ENCODE measurements at places on chromosomes 16 and 17.
A peak's percentile ranks its signal among the peaks of the same experiment; 100 is the strongest.

DNA sequence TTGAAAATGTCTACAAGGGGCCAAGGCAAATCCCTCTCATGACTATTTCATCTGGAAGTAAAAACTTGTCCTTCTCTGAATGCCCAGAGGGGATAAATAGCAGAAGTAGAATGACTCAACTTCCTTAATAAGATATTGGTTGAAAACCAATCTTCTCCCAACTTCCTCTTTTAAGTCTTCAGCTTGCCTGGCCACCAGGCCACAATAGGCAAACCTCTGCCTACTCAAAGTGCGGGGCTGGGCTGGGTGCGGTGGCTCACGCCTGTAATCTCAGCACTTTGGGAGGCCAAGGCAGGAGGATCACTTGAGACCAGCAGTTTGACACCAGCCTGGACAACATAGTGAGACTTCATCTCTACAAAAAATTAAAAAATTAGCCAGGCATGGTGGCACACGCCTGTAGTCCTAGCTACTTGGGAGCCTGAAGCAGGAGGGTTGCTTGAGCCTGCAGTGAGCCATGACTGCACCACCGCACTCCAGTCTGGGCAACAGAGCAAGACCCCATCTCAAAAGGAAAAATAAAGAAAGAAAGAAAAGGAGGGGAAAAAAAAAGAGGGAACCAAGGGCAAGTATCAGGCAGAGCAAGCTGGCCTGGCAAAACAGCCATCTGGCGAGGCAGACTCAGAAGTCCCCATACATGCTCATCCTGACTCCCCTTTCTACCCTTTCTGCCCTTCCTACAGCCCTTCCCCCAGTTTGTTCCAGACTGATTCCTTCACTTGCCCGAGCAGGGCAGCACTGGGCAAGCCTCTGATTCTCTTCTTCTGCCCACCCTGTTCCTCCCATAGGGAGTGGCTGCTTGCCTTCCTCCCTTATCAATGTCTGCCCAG is 20.6 kb downstream of the MAP3K14 start:
- no peak for DNase-seq

DNA sequence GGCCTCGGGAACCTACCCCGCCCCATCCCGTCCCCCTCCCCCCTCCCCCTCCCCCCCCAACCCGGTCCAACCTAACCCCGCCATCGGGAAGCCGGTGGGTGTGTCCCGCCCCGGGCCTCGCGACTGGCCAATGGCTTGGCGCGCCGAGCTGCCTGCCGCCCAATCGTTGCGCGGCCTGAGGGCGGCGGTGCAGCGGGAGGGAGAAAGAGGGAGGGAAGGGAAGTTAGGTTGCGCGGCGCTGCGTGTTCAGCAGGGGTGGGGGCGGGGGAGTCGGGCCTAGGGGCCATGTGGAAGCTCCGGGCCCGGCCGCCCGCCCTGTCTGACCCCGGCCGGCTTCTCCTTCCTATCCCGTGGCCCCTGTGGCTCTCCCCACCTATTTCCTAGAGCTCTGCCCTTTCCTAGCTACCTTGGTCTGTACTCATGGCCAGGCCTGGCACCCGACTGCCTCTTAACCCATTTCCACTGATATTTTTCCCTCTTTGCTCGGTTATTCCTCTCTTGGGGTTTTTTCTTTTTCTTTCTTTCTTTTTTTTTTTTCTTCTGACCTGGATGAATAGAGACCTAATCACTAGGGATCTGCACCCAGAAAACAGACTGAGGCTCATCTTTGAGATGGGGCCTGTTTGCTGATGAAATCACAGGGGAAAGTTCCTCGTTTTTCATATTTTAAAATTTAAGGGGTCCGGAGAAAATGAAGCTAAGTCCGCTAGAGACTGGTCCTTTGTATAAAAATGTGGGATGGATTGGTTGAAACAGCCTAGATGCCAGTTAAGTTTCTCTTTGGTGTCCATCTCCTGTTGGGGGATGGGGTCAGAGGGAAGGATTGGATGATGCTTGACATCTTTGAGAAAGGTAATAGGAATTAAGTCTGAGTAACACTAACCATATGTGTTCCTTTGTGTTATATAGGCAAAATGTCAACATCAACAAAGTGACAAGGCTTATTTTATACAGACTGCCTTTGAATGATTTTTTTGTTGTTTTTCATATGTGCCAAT is 1.1 kb downstream of the KPNB1 start:
- DNase-seq, result peak; percentile 96

GRCh38 chr16:13510425-13511151 is 409.4 kb upstream of the ERCC4 start:
- no peak for DNase-seq

DNA sequence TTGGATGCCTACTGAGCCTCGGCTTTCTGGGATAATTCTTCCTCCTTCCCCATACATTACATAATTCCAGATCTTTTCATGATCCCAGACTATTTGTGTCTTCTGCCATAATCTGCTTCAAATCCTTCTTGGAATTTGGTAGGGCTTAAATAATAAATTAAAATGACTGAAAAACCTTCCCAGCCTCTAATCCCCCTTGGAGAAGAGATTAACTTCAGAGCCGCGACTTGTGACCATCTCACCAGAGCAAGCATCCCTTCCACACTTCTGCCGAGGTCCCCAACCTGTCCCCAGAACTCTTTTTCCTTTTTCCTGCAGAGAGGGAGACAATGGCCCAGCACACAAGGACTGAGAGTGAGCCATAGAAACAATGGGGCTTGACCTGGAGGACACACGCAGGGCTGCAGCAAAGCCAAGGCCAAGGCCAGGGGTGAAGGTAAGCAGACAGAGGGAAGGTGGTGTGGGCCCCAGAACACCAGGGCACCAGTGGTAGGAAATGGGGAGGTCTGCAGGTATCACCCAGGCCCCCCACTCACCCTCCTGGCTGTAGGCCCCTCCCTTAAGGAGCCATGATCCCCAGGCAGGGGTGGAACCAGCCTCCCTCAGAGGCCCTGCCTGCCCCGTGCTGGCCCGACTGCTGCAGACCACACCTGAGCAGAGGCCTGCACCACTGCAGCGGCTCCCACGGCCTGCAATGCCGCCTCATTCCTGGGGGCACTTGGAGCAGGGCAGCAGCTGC is 9.6 kb upstream of the BCAR1 start:
- no peak for DNase-seq

DNA sequence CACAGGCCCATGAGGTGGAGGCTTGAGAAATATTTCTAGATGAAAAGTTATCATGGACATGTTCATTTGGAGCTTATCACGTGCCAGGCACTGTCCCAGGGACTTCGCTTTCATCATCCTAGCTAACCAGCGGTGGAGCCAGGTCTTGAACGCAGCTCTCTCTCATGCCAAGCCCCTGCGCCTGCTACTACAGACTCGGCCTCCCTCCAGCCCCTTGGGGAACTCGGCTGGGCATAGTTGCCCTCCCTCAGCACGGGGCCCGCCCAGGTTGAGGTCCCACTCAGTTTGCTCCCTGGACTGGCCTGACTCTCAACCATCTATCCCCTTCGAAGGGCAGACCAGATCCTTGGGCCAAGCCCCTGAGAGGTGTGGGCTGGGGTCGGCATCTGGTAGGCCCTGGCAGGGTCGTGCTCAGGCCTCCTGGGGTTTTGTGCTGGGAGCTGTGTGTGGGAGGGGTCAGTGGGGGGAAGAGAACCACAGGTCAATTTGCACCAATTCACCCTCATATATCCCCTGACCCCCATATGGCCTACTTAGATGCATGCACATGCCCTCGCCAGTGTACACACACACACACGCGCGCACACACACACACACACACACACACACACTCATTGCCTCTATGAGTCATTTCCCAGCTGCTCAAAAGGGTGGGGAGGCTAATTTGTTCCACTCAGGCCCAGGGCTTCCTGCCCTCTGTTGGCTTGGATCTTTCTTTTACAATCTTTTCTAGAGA is 12.1 kb upstream of the SCN4A start:
- DNase-seq, result no peak

GRCh38 chr16:67105246-67105645 is 4.5 kb upstream of the PHAF1 start:
- DNase-seq, result no peak

DNA sequence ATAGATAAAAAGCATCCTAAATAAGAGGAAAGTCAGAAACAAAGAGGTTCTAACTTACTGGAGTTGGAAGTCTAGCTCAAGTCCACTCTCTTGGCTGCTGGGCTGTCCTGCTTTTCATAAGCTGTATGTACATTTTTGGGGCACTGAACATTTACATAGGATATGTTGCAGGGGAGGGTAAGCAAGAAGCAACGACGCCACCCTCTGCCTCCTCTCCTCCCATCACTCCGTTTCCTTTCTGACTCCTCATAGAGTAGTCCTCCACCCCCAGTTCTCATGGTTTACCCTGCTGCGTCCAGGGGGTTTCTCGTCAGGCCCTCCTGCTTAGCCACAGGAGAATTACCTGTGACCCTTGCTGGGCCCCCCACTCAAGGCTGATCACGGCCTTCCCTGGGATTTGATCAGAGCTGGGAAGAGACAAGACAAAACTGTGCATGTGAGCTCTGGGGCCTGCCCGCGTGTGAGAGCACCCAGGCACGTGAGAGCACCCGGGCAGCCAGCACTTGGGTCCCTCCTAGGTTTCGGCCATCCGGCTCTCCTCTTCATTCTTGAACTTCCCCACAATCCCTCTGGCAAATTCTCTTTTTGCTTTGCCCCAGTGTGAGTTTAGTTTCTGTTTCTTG is 37.1 kb downstream of the TMEM11 start:
- DNase-seq, result peak; percentile 2

GRCh38 chr17:16383216-16383615 is 2.3 kb downstream of the UBB start:
- DNase-seq, result no peak

- DNase-seq, result peak; percentile 77
Measured at GRCh38 chr17:3888343-3889171, 4.3 kb downstream of the CAMKK1 start.

DNA sequence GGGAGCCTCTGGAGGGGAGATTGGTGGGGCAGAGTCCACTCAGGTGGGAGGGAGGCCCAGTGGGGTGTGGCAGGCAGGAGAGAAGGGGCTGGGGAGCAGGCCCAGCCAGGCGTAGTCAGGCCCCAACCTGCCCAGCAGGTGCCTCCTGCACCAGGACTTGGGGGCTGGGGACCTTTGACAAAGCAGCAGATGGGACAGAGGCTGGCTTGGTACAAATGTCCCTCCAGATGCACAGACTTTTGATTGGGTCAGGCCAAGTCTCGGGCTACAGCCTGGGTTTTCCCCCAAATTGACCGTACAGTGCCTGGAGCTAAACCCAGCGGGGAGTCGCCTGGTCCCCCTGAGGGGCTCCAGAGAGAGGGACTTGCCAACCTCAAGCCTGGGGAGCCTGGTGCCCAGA is 411 bp downstream of the GGT6 start:
- no peak for DNase-seq

GRCh38 chr16:2209258-2210008 is 1.2 kb downstream of the BRICD5 start:
- DNase-seq, result no peak

DNA sequence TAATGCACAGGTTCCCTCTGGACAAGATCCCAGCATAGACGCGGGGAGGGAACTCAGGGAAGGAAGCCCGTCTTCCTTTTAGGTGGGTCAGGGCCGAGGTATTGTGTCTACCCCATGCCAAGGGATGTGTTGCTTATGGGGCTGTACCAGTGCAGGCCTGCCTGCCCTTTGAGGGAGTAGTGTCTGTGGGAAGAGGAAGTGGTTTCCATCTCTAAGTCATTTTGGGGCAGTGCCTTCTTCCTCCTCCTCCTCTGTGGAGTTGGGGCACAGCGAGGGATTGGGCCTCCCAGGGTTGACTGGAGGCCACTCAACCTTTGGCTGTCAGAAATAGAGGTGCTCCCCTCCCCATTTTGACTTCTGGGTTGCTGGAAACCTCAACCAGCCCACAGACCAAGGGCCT is 26.5 kb downstream of the GJD3 start:
- DNase-seq, result no peak

- DNase-seq, result no peak
Measured at GRCh38 chr17:1640329-1641064, 5.0 kb downstream of the SCARF1 start.

- DNase-seq, result no peak
Measured at GRCh38 chr16:931171-931570, 39.6 kb downstream of the LMF1 start.

GRCh38 chr16:79320956-79321355 is 279.6 kb downstream of the MAF start:
- DNase-seq, result no peak

GRCh38 chr17:50201276-50201854 is at the start of gene COL1A1:
COL1A1 (minus strand) TSS chr17:50201631; CDS start chr17:50201513, 118 bp downstream.
- DNase-seq, result no peak

- DNase-seq, result no peak
Measured at GRCh38 chr17:32331243-32332040, 10.5 kb downstream of the C17orf75 start.

DNA sequence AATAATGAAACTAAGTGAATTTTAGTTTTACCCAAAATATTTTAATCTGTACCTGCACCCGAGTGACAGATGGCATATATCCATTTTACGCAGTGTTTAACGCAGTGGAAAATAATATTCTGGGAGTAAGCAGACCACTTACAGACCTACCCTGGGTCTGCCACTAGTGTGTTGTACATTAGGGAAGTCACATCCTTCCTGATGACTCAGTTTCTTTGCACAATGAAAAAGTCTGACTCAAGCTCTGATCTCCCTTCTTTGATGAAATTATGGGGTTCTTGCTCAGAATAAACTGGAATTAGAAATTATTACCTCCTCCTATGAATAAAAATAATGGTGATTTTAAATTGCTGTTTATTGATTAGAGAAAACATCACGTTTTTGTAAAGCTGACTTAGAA is 123.2 kb upstream of the AXIN2 start:
- DNase-seq, result no peak

DNA sequence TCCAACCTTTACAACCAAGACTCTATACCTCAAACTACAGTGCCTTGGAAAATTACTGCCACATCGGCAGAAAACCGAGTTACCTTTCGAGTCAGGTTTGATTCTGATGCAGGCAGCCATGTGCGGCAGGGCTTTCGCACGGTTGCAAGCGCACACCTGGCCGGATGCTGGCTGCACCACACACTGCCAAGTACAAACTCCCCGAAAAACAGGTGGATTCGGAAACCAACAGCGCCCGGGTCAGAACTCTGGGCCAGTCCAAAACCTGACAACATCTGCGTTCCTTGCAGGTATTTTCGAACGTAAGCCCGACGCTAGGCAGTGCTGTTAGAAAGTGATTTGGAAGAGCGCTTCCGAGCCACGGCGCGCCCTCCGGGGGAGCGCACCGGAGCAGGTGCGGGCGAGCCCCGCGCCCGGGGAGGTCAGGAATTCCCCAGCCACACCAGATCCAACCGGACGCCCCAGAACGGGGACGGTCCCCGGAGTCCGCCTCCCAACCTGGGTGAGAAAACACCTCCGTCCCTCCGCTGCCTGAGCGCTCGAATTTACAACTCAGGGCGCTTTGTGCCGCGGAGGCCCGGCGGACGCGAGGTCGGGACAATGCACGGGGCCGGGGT is 1.2 kb downstream of the USP7 start:
- DNase-seq, result no peak

DNA sequence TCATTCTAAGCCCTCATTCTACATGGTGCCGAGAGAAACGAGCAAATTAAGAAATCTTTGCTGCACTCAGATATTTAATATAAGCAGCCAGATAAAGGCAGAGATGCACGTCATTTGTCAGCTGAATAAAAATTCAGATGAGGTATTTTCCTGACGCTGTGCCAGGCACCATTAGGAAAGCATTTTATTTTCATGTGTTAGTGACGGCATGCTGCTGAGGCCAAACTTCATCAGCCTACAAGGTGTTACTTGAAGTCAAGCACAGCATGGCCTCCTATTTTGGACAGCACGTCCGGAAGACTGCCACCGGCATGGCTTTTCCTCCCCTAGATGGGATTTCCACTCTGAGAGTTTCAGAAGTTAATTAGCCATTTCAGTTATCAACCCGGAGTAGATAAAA is 70.3 kb downstream of the IRX3 start:
- DNase-seq, result no peak
